Thoracic aorta (tissue), 2 donors: ENCODE measurements at places on chromosomes 5 and 9. TPM values are rescaled to one million over a fixed set of nuclear protein-coding genes. Genes with fewer than 3 reads are reported as not detected.

- no peaks in the 10 kb centered on the region for H3K4me1 ChIP-seq
- H3K27ac ChIP-seq, result no peak overlapping the region
- H3K27me3 ChIP-seq, result no peaks in the 10 kb centered on the region
- no peak overlapping the region for H3K4me3 ChIP-seq
- DNase-seq, result no peak
Measured at GRCh38 chr5:127389601-127390000, 99.0 kb downstream of the MEGF10 start.

TAF1L gene
- total RNA-seq, result not detected

SPINK6 gene
- total RNA-seq, result not detected

CCL21 gene
- total RNA-seq, result 9.3 TPM
